ENCODE measurements at places on chromosomes 16 and 17. TPM values are rescaled to one million over a fixed set of nuclear protein-coding genes. Genes with fewer than 3 reads are reported as not detected.
A peak's percentile ranks its signal among the peaks of the same experiment; 100 is the strongest.

The OR1E2 gene
- total RNA-seq, result not detected

The IRF8 gene
- 1.0 TPM for total RNA-seq

- peaks cover 6% of the 10 kb centered on the region for H3K4me1 ChIP-seq
- DNase-seq, result peak; percentile 84
- peaks cover 14% of the 10 kb centered on the region for H3K27me3 ChIP-seq
- H3K27ac ChIP-seq, result peak overlapping the region; percentile 92
Observed at GRCh38 chr16:4313563-4314531, 2.0 kb upstream of the GLIS2 start.

The TMEM106A gene
- 2.3 TPM for total RNA-seq

- peaks cover 39% of the 10 kb centered on the region for H3K36me3 ChIP-seq
- H3K27ac ChIP-seq, result no peak overlapping the region
- H3K27me3 ChIP-seq, result peaks cover 2% of the 10 kb centered on the region
- H3K4me3 ChIP-seq, result no peak overlapping the region
Observed at GRCh38 chr16:21179126-21179982, 20.9 kb downstream of the LDAF1 start.

DNA sequence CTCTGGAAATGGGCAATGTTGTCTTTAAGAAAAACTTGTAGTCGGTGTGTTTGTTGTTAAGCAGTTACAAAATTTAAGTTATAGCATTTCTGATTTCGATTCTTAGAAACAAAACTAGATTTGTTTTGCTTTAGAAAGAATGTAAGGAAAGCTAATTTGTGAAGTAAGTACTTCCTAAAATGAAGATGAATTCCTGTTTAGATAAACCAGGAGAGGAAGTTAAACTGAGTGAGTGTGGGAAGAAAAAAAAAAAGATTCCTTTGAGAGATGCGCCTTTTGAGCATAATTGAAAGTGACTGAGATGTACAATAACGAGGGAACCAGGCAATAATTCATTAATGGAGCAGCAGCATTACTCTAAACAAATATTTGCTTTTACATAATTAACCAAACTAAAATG, 52.4 kb upstream of the ALOX12 start:
- no peaks in the 10 kb centered on the region for H3K27me3 ChIP-seq
- DNase-seq, result no peak
- H3K4me3 ChIP-seq, result no peak overlapping the region
- H3K36me3 ChIP-seq, result no peaks in the 10 kb centered on the region
- no peak overlapping the region for H3K27ac ChIP-seq
- H3K4me1 ChIP-seq, result peaks cover 4% of the 10 kb centered on the region

DNA sequence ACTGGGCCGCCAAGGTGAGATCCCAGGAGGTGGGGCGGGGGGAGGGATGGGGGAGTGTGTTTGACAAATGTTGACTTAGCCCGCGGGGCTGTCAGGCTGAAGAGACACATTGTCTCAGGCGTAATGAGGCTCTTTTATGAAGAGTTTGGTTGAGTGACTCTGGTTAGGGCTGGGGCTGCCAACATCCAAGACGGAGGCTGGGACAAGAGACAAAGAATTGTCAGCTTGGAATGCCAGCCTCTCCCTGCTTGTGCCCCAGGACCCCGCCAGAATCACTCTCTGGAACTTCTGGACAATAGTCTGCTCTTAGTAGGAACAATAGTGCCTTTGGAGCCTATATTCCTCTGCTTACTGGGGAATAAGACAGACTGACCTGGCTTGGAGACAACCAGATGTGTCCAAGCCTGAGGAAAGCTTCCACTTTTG, 24.0 kb downstream of the PCTP start:
- no peak overlapping the region for H3K27ac ChIP-seq
- no peak for DNase-seq
- no peaks in the 10 kb centered on the region for H3K27me3 ChIP-seq
- H3K36me3 ChIP-seq, result peaks cover 17% of the 10 kb centered on the region

DNA sequence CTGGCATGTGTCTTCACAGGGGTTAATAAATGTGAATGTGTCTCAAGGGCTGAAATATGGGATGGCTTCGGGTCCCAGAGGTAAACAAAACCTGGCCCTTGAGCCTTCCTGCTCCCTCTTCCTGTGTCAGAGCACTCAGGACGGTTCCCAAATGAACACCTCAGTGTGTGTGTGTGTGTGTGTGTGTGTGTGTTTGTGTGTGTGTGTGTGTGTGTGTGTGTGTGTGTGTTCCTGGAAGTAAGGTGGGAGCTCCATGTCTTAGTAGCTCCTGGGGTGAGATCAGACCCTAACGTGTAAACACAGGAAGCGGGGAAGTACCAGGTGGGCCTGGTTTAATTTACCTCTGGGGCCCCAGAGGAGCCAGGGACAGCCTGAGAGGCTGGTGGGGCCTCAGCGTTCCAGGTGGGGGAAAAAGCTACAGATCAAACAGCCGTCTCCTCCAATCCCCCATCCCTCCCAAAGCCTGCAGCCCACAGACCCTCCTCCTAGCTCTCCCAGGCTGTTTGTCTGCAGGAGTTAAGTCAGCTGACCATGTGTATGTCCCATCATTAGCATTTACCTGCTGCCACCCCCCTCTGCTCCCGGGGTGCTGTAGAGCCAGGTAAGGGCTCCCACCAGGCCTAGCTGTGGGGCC, 6.1 kb downstream of the KIF19 start:
- peak overlapping the region; percentile 83 for H3K4me3 ChIP-seq
- H3K27me3 ChIP-seq, result peaks cover 21% of the 10 kb centered on the region
- DNase-seq, result no peak
- H3K4me1 ChIP-seq, result peaks cover 38% of the 10 kb centered on the region
- H3K36me3 ChIP-seq, result peaks cover 10% of the 10 kb centered on the region

The TUBB3 gene
- total RNA-seq, result 3,960 TPM

Data from glutamatergic neuron (in vitro differentiated cells).